ENCODE measurements at places on chromosomes 7 and 10. TPM values are rescaled to one million over a fixed set of nuclear protein-coding genes. Genes with fewer than 3 reads are reported as not detected.

The CUZD1 gene
- total RNA-seq, result 1.8 TPM

The OR9A2 gene
- total RNA-seq, result not detected

The ICA1 gene
- 0.33 TPM for total RNA-seq

The PLEKHS1 gene
- not detected for total RNA-seq

- DNase-seq, result no peak
Measured at GRCh38 chr7:35241884-35242283, 12.0 kb downstream of the TBX20 start.

DNA sequence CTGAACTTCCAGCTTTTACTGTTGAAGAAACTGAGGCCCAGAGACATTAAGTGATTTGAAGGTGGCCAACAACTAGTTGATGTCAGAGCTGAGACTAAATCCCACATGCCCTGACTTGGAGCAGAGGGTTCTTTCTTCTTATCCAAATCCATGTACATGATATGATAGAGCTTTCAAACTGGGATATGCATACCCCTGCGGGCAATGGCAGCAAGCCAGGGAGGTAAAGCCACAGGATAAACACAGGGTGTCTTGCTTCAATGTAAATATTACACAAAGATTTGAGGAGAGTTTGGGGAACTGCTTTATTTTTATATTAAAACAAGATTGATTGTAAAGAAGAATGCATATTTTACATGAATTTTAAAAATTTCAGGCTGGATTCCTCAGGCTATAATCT, 2.3 kb upstream of the LRRC72 start:
- DNase-seq, result no peak

DNA sequence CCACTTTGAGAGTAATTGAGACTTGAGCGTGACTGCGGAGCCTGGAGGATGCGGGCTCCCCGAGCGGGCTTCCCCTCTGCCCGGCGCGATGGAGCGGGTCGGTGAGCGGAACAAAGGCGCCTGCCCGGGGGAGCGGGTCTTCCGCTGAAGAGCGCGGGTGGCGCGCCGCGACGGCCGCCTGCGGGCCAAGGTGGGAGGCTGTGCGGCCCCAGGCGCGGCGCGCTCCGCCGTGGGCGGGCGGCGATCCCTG, at the start of gene GALNT17:
GALNT17 (plus strand) TSS at position 18 of the 250 bp plus-strand sequence.
- DNase-seq, result no peak

The FOXL3 gene
- not detected for total RNA-seq

DNA sequence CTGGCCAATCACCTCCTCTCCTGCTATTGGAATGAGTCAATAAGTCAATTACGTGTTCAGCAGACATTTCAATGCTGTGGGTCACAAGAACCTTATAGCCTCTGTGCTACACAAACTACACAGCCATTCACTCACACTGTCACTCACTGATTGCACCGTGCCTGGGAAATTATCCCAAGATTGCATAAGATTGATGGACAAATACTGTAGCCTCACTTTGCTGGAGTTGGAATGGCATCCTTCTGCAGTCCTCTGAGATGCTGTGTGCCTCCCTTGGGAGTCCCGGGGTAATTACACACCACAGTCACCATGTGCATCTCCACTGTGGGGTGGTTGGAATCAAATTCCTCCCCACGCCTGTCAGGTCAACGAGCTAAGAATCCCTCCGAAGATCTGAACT, 358.7 kb upstream of the MGMT start:
- no peak for DNase-seq

DNA sequence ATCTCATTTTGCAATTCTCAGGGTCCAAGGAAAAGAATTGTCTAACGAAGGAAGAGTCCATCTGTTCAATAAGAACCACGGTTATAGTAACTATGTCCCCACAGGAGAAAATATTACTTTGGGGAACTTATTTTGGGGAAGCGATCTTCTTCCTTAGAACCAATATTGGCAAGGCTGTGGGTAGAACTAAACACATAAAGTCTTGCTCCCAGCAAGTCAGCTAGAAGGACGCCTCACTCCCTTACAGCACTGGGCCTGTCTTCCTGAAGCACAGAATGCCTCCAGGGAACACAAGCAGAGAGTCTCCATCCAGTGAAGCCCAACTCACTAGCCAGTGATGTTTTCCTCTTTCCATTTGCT, 30.2 kb downstream of the C10orf71 start:
- no peak for DNase-seq

GRCh38 chr10:14541379-14541778, 210.7 kb upstream of the FRMD4A start:
- DNase-seq, result no peak

GRCh38 chr10:116810120-116810500, 39.2 kb upstream of the ENO4 start:
- DNase-seq, result no peak

DNA sequence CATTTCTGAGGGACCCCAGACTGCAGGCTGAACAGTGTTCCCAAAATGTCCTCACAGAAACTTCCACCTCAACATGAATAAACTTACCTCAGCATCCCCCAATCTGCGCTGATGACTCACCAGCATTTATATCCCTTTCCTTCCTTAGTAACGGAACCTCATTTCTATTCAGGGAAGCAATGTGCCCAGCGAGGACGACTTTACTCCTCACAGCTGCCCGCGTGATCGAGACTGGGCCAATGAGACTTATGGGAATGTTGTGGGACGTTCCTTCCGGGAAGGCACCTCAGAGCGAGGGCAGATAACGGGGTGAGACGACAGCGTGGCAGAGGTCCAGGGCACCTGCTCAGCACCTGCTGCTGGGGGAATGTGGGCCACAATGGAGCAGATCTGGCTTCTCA, 73.1 kb upstream of the CAMK2B start:
- no peak for DNase-seq
